ENCODE measurements at places on chromosomes 4 and X.

DNA sequence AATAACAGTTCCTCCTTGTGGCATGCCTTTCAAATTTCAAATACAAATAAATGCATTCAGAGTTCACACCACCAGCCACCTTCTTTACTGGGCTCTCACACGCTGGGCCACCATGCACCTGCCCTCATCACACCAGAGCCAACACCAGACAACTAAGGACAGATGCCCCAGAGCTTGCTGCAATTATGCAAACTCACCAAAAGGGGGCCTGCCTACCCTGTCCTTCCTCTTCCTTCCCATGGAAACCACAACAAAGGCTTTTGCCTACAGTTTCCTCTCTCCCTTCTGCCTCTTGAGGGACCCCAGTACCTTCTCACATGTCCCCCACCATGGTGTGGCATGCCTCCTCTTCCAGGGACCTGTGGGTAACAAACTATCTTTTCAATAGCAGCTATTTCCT lies 1333.9 kb upstream of the TENM3 start:
- DNase-seq, result no peak

DNA sequence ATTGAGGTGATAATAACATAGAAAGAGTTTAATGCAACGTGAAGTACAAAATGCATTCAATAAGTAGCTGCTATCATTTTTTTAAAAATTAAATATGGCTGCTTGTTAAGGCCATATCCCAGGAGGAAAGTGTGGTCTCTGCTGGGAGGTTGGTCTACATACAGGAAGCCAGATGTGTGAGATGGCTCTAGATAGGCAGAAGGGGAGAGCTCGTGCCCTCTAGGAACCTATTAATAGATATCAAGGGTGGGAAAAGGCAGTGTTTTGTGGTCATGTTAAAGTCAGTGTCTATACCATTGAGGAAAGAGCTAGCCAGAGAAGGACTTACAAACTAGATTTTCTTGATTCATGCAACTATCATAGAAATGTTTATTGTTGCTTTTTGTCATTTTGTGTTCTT lies 140.5 kb downstream of the KLHL8 start:
- no peak for DNase-seq

- DNase-seq, result no peak
Observed at GRCh38 chr4:70544279-70544868, 26.0 kb downstream of the AMTN start.

- DNase-seq, result peak; percentile 55
Observed at GRCh38 chr4:86895692-86896488, 3.7 kb upstream of the C4orf36 start.

DNA sequence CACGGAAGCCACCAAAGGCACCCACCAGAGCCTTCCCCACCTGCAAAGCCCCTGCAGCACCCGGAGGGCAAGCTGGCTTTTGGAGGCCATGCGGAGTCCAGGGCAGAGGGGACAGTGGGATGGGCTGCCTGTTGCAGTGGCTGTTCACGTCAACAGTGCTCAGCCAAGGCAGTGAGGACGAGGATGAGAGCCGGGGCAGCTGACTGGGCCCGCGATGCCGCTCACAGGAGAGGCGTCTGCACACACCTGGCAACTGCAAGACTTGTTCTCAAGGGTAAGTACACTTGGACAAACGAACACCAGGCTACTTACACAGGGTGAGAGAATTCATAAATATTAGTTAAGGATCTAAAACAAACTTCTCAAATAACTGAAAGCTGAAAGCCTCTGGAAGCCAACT lies 19.6 kb downstream of the FGFR3 start:
- no peak for DNase-seq

GRCh38 chr4:180751009-180751408 lies 1492.2 kb upstream of the TENM3 start:
- no peak for DNase-seq

DNA sequence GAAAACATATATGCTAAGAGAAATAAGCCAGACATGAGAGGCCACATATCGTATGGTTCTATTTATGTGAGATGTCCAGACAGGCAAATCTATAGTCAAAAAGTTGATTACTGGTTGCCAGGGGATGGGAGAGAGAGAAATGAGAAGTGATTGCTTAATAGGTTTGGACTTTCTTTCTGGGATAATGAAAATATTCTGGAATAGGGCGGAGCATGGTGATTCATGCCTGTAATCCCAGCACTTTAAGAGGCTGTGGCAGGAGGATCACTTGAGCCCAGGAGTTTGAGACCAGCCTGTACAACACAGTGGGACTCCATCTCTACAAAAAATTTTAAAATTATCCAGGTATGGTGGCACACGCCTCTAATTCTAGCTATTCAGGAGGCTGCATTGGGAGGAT lies 22.4 kb downstream of the RBM47 start:
- DNase-seq, result no peak

All from NCI-H1048 (cell line).